ENCODE measurements at places on chromosomes 7 and 10.

DNA sequence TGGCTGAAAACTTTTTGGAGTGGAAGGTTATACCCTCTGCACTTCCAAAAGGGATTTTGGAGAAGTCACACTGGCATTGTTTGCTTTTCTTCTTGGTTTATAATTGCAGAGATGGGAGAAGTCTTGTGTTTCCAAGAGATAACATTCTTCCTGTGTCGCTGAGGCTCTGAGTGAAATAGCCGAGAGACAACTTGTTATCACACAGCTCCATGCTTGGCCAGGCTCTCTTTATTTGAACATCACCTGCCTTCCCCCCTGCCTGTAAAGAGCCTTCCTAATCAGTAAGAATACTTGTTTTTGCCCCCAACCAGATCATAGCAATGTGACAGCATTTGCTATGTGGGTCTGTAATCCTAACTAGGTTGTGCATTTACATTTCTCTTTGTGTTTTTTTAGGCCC lies 270.7 kb downstream of the GALNT17 start:
- no peak for DNase-seq

- DNase-seq: no peak
These were observed 41.0 kb upstream of the ZNF518A start for GRCh38 chr10:96089116-96089515.

DNA sequence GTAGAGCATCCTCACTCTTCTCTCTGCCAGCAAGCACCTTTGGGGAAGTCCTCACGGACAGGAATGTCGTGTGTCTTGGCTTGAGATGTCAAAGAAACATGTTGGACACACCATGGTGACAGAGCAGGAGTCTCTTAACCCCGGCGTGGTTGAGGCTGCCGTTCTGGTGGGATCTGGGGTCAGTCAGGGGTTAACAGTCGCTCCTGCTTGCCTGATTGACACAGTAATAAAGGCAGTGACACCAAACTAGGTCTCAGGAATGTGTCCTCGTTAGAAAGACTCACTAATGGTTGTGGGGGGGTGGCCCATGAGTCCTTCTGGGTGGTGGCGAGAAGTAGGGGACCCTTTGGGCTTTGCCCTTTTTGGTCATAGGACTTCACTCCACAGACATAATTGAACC lies 69.0 kb downstream of the TCF7L2 start:
- DNase-seq: no peak

- no peak for DNase-seq
These were observed 19.3 kb downstream of the IL15RA start for GRCh38 chr10:5958077-5958476.

DNA sequence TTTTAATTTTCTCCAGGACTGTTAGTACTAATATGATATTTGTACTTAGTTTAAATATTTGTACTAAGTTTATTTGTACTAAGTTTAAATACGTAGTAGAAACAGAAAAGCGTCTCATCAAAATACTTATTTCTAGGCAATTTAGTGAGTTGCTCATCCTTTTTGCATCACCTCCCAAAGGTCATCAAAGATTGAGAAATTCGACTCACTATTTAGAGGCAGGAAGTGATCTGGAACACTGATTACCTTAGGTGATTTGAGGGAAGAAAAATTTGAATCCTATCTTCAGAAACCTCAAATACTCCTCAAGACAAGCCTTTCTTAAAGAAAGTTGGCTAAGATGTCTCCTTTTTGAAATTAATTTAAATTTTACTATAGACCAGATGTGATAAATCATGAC lies 14.5 kb downstream of the WNT16 start:
- no peak for DNase-seq

DNA sequence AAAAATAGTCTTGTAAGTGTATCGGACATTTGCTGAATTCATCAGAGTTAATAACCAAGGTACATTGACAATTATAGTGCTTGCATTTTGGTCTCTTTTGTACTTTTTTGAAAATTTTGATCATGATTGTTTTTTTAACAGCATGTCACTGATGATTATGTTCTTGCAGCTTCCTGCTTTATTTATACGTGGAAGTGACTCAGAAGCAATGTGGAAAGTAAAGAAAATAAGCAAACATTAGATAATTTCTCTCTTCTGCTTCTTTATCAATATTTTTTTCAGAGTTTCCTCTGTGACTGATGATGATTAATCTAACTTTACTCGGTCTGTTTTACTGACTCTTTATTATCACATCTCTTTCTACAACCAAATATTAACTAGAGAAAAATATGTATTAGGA lies 1351.9 kb downstream of the REEP3 start:
- no peak for DNase-seq

GRCh38 chr10:112389271-112389822 lies 15.4 kb downstream of the ACSL5 start:
- DNase-seq: peak; percentile 33

- no peak for DNase-seq
These were observed 36.3 kb upstream of the EXOC6 start for GRCh38 chr10:92811986-92812385.

DNA sequence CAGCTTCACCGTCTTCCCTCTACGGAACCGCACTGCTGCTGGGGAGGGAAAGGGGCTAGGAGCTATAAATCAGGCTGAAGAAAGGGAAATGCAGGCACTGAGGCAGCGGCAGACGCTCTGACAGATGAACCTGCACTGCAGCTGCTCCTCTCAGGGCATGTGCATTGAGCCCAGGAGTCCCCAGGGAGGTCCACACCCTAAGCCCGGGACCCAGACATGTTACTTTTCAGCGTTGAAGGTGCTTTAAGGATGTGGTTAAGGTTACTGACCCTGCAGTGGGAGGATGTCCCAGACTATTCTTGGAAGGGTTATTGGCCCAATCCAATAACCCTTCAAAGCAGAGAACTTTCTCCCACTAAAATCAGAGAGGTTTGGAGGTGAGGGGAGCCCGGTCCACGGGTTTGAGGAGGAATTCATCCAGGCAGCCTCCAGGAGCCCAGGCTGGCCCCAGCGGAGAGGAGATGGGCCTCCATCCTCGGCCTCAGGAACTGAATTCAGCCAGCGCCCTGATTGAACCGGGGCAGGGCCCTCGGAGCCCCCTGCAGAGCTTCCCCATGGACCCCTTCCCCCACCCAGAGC lies 75.4 kb downstream of the ADARB2 start:
- no peak for DNase-seq

DNA sequence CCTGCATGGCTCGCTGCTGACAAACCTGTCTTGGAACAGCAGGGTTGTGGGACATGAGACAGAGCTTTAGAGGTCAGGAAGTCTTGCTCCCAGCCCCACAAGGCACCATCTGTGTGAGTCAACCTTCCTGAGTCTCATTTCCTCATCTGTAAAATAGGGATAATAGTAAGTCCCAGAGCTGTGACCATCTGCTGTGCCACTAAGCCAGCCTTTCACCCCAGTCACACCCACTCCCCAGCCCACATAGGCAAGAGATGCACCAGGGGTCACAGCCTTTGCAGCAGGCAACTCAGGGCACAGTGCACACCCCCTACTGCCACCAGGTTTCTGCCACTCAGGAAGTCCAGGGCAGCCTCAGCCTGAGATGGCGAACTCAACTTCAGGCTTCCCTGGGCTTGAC lies 29.4 kb upstream of the CDH23 start:
- DNase-seq: no peak

GRCh38 chr7:11182736-11183135 lies 209.1 kb downstream of the PHF14 start:
- no peak for DNase-seq

GRCh38 chr10:60718886-60719285 lies 59.4 kb upstream of the CDK1 start:
- DNase-seq: no peak

DNA sequence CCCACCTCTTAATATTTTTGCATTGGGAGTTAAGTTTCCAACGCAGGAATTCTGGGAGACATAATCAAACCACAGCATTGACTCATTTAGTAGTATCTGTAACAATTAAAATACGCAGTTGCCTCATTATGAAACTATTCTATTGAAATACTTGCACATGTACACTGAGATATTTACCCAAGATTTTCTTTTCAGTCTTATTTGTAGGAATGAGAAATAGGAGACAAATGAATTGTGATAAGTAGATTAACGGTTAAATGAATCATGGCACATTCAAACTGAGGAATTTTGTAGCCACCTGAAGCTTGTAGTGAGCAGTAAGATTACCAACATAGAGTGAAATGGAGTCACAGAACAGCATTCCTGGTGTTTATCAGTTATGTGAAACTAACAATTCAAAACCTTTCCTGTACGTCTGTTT lies 18.1 kb downstream of the RP9 start:
- no peak for DNase-seq

DNA sequence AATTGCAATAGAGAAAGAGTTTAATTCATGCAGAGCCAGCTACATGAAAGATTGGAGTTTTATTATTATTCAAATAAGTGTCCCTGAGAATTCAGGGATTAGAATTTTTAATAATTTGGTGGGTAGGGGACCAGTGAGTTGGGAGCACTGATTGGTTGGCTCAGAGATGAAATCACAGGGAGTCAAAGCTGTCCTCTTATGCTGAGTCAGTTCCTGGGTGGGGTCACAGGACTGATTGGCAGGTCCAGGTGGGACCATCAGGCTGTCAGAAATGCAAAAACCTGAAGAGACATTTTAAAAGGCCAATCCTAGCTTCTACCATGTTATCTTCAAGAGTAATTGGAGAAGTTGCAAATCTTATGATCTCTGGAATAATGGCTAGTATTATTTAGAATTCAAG lies 56.0 kb upstream of the KAT6B start:
- no peak for DNase-seq

DNA sequence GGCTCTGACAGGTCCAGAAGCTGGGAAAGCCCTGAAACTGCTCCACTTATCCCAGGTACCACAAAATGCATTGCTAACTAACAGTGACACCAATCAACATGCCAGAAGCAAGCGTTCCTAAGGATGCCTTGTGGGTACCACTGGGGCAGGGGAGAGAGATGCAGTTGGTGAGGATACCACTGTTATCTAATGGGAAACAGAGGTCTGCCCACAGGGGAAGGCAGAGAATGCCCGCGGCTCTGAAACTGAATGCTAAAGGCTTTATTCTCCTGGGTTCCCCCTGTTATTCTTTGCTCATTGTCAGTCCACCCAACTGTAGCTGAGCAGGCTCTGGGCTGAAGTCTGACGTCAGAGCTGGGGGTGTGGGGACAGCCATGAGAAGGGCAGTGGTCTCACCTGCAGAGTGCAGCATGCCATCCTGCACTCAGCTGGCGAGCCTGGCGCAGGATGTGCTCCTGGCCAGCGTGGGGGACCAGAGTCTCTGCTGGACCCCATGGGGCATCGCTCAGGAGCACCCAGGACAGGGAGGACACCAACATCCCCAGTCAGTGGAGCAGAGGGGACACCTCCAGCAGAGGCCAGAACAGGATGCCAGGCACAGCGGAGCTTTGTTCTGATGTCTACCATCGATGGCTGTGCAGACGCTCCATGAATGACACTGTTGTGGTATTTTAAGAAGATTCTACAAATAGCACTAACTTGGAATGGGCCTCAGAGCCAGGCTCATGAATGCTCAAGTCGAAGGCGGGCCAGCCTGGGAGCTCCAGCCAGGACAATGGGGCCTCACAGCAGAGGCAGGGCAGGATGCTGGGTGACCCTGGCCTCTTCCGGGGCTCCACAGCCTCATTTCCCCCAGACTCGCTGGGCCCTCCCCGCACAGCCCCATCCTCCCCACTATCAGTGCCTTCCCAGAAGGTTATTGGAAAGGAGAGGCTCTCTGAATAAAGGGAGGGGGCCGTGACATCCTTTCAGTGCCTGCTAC lies 95.8 kb downstream of the ARHGAP22 start:
- no peak for DNase-seq

GRCh38 chr7:2431260-2431867 lies 28.0 kb downstream of the CHST12 start:
- no peak for DNase-seq

- peak; percentile 63 for DNase-seq
These were observed 1.8 kb downstream of the SNCG start for GRCh38 chr10:86960003-86960862.

- DNase-seq: no peak
These were observed 415.6 kb upstream of the NPVF start for GRCh38 chr7:25643770-25644394.

DNA sequence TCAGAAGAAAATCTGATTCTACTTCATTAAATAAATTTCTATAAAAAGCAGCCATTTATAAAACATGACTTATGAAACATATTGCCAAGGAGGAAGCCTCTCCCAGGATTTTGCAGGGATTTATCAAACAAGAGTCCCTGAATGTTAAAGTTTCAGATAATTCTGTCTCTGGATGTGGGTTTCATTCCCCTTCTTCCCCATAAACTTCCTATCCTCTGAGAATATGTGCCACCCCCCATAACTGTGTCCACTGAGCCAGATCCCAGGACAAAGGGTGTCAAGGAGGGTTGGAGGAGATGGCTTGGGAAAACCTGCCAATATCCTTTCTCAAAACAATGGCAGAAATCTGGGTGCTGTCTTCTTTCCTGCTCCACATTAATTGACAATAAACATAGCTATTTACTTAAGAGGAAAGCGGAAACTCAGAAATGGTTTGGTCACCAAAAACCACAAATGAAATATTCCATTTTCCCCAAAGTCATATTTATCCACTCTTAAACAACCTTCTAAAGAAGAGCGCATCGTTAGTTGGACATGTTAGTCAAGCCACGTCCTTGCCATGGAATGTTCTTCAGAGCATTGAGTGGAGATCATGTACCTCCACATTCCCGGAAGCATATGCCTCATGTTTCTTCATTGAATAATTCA lies 54.3 kb upstream of the AKR1E2 start:
- DNase-seq: no peak

- no peak for DNase-seq
These were observed 176.4 kb upstream of the RHEB start for GRCh38 chr7:151695951-151696541.

GRCh38 chr7:17944720-17945119 lies 4.4 kb upstream of the SNX13 start:
- DNase-seq: no peak

GRCh38 chr7:148791546-148791945 lies 92.5 kb downstream of the EZH2 start:
- DNase-seq: no peak

GRCh38 chr10:112519133-112519761 lies 72.2 kb downstream of the VTI1A start:
- DNase-seq: no peak

- no peak for DNase-seq
These were observed 1182.9 kb upstream of the LRRTM3 start for GRCh38 chr10:65742906-65743305.

- DNase-seq: peak; percentile 79
These were observed 55.4 kb downstream of the MICALL2 start for GRCh38 chr7:1403638-1404459.

- no peak for DNase-seq
These were observed 317.8 kb downstream of the HPSE2 start for GRCh38 chr10:98917828-98918227.

DNA sequence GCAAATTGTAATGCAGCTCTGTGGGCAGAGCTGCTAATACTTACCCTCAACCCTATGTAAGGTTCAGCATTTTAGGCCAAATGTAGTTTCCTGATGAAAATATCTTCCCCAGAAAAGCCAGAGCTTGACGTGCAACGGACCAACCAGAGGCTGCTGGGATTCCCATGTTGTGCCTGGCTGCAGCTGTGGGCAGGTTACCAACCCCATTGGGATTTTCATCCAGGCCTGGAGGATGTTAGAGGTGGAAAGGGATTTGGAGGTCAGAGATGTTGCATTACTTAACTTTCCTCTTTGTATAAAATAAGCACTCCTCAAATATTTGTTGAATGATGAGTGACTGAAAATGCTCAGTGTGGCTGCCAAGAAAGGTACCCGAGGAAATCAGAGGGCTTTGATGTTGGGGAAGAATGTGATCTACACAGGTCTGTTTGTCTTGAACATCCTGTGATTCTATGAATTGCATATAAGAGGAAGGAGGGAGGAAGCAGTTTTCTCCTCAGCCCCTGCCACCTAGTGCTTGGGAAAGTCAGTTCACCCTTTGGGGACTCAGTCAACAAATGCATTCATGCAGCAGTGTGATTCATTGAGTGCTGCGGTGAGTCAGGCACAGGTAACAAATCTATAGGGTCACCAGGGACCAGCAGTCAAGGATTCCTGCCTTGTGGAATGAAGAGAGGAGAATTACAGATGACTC lies 487.2 kb downstream of the RPS24 start:
- DNase-seq: peak; percentile 18

All from femur (tissue), 1 donor.